ENCODE measurements at places on chromosomes 16 and 17. TPM values are rescaled to one million over a fixed set of nuclear protein-coding genes. Genes with fewer than 3 reads are reported as not detected.

Gene KRTAP3-2
- not detected for total RNA-seq

Gene PPP1R9B
- total RNA-seq: 24.9 TPM

Gene NACA2
- total RNA-seq: not detected

DNA sequence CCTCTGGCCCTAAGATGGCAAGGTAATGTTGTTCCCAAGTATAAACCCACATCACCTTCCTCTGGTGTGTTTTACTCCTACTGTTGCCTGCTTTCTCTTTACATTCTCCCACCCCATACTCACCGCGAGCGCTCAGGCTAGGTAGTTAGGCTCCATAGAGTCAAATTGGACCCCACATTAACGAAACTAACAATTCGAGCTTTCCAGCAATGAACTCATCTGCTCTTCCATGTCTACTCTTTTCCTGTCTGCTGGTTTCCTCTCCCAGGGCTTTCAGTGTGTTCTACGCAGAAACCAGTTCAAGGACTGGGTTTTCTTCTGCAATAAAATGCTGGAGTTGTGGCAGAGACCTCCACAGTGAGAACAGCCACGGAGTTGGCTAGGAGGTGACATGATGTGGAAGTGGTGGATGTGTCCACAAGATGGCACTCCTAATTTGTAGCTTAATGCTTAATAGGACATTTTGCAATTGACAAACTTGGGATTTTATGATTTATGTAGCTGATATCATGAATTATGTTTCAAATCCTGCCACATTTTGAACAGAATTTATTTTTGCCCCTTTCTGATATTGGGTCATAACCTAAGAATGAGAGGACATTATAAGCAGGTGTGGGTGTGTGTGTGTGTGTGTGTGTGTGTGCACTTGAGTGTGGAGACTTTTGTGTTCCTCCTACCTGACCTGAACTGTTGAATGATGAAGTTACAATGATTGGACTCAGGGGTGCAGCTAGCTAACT, 2.2 kb upstream of the UQCRC2 start:
- no peak for DNase-seq
- H3K4me3 ChIP-seq: no peak overlapping the region
- no peaks in the 10 kb centered on the region for H3K36me3 ChIP-seq
- no peak overlapping the region for H3K27ac ChIP-seq
- peaks cover 29% of the 10 kb centered on the region for H3K4me1 ChIP-seq

Gene ZNF597
- 1.0 TPM for total RNA-seq

DNA sequence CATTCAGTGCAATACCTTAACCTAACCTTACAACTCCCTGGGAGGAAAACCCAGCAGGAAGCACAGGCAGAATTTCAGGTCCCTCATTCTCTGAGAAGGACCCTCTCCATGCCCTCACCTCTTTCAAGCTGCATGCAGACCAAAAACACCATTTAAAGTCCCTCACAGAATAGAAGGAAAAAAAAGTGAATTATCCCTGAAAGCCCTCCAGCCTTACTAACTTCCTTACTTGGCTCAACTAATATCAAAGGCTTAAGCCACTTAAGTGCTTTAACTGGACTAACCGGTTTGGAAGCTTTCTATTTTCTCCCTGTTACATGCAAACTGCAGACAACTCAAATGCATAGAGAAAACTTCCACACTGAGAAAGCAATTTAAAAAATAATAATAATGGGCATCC, 60.5 kb downstream of the ADAMTS18 start:
- H3K36me3 ChIP-seq: no peaks in the 10 kb centered on the region
- H3K4me3 ChIP-seq: no peak overlapping the region
- H3K27me3 ChIP-seq: peaks cover 51% of the 10 kb centered on the region
- peaks cover 15% of the 10 kb centered on the region for H3K4me1 ChIP-seq
- no peak overlapping the region for H3K27ac ChIP-seq

- H3K27me3 ChIP-seq: no peaks in the 10 kb centered on the region
- DNase-seq: no peak
- H3K36me3 ChIP-seq: peaks cover 96% of the 10 kb centered on the region
- no peak overlapping the region for H3K4me3 ChIP-seq
Observed at GRCh38 chr17:18975597-18975996, 23.6 kb downstream of the SLC5A10 start.

GRCh38 chr17:36592316-36592715, 637 bp downstream of the DHRS11 start:
- H3K4me3 ChIP-seq: peak overlapping the region; percentile 76
- no peak for DNase-seq
- H3K4me1 ChIP-seq: peaks cover 36% of the 10 kb centered on the region
- peak overlapping the region; percentile 80 for H3K27ac ChIP-seq

DNA sequence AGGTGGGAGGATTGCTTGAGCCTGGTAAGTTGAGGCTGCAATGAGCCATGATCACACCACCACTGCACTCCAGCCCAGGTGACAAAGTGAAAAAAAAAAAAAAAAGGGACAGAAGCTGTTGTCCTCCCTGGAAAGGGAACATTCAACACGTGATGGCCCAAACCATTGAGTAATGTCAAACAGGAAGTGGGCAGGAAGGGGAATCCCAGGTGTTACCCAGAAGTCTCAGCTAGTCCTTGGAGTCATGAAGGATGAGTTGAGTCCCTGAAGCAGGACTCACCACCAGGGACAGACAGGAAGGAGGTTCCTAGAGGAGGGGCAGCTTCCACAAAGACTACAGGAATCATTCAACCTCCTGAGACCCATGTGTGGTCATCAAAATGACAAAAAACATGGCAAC, 19.8 kb upstream of the CMIP start:
- no peak overlapping the region for H3K4me3 ChIP-seq
- H3K27me3 ChIP-seq: no peaks in the 10 kb centered on the region
- no peak for DNase-seq

GRCh38 chr17:72978593-72979218, 113.8 kb downstream of the SLC39A11 start:
- H3K27me3 ChIP-seq: no peaks in the 10 kb centered on the region
- no peak for DNase-seq
- H3K36me3 ChIP-seq: no peaks in the 10 kb centered on the region

- no peak overlapping the region for H3K4me3 ChIP-seq
- DNase-seq: no peak
- no peaks in the 10 kb centered on the region for H3K36me3 ChIP-seq
- no peaks in the 10 kb centered on the region for H3K4me1 ChIP-seq
- H3K27me3 ChIP-seq: no peaks in the 10 kb centered on the region
Observed at GRCh38 chr16:844638-845350, 44.3 kb upstream of the GNG13 start.

Gene KRT27
- total RNA-seq: not detected

DNA sequence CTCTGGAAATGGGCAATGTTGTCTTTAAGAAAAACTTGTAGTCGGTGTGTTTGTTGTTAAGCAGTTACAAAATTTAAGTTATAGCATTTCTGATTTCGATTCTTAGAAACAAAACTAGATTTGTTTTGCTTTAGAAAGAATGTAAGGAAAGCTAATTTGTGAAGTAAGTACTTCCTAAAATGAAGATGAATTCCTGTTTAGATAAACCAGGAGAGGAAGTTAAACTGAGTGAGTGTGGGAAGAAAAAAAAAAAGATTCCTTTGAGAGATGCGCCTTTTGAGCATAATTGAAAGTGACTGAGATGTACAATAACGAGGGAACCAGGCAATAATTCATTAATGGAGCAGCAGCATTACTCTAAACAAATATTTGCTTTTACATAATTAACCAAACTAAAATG, 52.4 kb upstream of the ALOX12 start:
- H3K36me3 ChIP-seq: no peaks in the 10 kb centered on the region
- DNase-seq: no peak
- H3K4me1 ChIP-seq: no peaks in the 10 kb centered on the region
- H3K27me3 ChIP-seq: no peaks in the 10 kb centered on the region

DNA sequence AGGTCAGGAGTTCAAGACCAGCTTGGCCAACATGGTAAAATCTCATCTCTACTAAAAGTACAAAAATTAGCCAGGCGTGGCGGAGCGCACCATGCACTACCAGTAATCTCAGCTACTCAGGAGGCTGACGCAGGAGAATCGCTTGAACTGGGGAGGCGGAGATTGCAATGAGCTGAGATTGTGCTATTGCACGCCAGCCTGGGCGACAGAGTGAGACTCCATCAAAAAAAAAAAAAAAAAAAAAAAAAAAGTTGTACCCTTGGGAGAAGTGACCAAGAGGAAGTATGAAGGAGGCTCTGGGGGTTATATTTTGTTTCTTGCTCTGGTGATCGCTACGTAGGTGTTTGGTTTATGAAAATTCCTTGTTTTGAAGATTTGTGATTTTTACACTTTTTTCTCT, 66.3 kb downstream of the LITAF start:
- no peaks in the 10 kb centered on the region for H3K4me1 ChIP-seq
- no peak overlapping the region for H3K4me3 ChIP-seq
- no peak overlapping the region for H3K27ac ChIP-seq

DNA sequence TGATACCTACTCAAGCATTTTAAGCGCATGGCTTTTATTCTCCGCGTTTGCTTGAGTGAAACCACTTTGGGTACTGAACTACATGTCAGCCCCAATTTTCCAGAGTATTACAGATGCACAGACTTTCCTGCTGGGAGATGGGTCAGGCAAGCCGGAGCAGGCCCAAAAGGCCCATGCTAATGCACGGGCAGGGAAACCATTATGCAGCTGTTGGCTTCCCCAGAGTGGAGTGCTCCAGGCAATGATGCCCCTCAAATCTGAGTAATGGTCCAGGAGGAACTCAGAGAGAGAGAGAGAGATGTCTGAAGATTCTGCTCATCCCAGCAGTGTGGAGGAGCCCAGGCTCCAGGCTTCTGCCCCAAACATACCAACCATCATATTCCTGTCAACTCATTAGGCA, 80.2 kb downstream of the CDH11 start:
- no peak for DNase-seq
- H3K27ac ChIP-seq: no peak overlapping the region
- no peaks in the 10 kb centered on the region for H3K36me3 ChIP-seq
- H3K27me3 ChIP-seq: no peaks in the 10 kb centered on the region

Gene CDR2L
- 7.2 TPM for total RNA-seq

Gene GAS7
- total RNA-seq: 16.8 TPM

GRCh38 chr16:58393138-58393504, 850 bp downstream of the GINS3 start:
- H3K4me3 ChIP-seq: peak overlapping the region; percentile 89
- H3K4me1 ChIP-seq: peaks cover 7% of the 10 kb centered on the region
- DNase-seq: no peak
- peak overlapping the region; percentile 93 for H3K27ac ChIP-seq
- H3K36me3 ChIP-seq: no peaks in the 10 kb centered on the region

Gene TERB1
- total RNA-seq: not detected

Gene ECI1
- total RNA-seq: 38.6 TPM

DNA sequence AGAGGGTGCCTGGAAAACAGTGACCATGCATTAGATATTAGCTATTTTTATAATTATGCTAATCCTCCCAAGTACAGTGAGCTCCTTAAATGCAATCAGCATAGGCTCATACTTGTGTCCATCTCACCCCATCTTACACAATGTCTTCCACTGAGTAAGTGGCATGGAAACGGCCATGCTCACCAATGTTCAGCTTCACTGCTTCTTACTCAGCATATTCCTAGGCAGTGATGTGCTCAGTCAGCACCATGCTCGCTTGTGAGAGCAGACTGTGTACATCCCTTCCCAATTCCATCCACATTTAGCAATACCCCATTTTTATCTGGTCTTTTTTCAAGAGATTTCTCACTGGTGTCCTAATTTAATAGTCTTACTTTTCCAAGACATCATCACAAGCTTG, 454.8 kb upstream of the SOX9 start:
- H3K4me1 ChIP-seq: no peaks in the 10 kb centered on the region
- no peaks in the 10 kb centered on the region for H3K36me3 ChIP-seq
- no peaks in the 10 kb centered on the region for H3K27me3 ChIP-seq
- DNase-seq: no peak

Gene HP
- 1.0 TPM for total RNA-seq

- DNase-seq: no peak
- peaks cover 69% of the 10 kb centered on the region for H3K4me1 ChIP-seq
- peaks cover 3% of the 10 kb centered on the region for H3K27me3 ChIP-seq
- H3K27ac ChIP-seq: peak overlapping the region; percentile 92
- no peaks in the 10 kb centered on the region for H3K36me3 ChIP-seq
- H3K4me3 ChIP-seq: peak overlapping the region; percentile 58
Observed at GRCh38 chr16:65120831-65121721, 787 bp downstream of the CDH11 start.

GRCh38 chr16:23504453-23505179, 5.7 kb downstream of the GGA2 start:
- no peaks in the 10 kb centered on the region for H3K27me3 ChIP-seq
- H3K27ac ChIP-seq: peak overlapping the region; percentile 89
- H3K36me3 ChIP-seq: no peaks in the 10 kb centered on the region
- H3K4me1 ChIP-seq: peaks cover 67% of the 10 kb centered on the region
- no peak for DNase-seq

Gene LMF1
- 25.4 TPM for total RNA-seq

- peak overlapping the region; percentile 6 for H3K27ac ChIP-seq
- no peak for DNase-seq
- peaks cover 71% of the 10 kb centered on the region for H3K4me1 ChIP-seq
- no peaks in the 10 kb centered on the region for H3K27me3 ChIP-seq
- peaks cover 7% of the 10 kb centered on the region for H3K36me3 ChIP-seq
Observed at GRCh38 chr17:38877130-38877851, 7.4 kb downstream of the LASP1 start.

Gene SLFN13
- total RNA-seq: 5.2 TPM

GRCh38 chr17:46788796-46789195, 29.7 kb downstream of the WNT3 start:
- H3K27me3 ChIP-seq: no peaks in the 10 kb centered on the region
- H3K4me3 ChIP-seq: no peak overlapping the region
- DNase-seq: no peak
- H3K36me3 ChIP-seq: no peaks in the 10 kb centered on the region
- no peak overlapping the region for H3K27ac ChIP-seq
- no peaks in the 10 kb centered on the region for H3K4me1 ChIP-seq

Gene ASPHD1
- 0.32 TPM for total RNA-seq

Gene KLHL10
- total RNA-seq: not detected

Gene CDH3
- 192 TPM for total RNA-seq

Gene OTOA
- total RNA-seq: 0.11 TPM

Gene PITPNM3
- 23.4 TPM for total RNA-seq

GRCh38 chr17:77869665-77870132, 88.8 kb upstream of the TNRC6C start:
- no peaks in the 10 kb centered on the region for H3K27me3 ChIP-seq
- H3K36me3 ChIP-seq: no peaks in the 10 kb centered on the region
- DNase-seq: no peak
- no peak overlapping the region for H3K4me3 ChIP-seq
- H3K27ac ChIP-seq: no peak overlapping the region

DNA sequence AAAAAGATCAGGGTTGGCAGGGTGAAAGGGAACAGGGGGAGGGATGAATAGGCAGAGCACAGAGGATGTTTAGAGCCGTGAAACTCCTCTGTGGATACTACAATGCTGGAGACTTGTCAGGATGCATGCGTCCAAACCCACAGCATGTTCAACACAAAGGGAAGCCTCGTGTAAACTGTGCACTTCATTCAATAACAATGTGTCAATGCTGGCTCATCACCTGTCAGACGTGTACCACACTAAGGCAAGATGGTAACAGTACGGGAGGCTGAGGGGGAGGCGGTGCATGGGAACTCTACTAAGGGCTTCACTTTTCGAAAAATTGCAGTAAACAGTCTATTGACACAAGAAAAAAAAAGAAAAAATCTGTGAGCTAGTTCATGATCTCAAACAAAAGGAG, 63.7 kb downstream of the C16orf95 start:
- no peak overlapping the region for H3K27ac ChIP-seq
- no peak for DNase-seq
- H3K4me3 ChIP-seq: no peak overlapping the region
- H3K36me3 ChIP-seq: no peaks in the 10 kb centered on the region
- H3K4me1 ChIP-seq: no peaks in the 10 kb centered on the region
- peaks cover 8% of the 10 kb centered on the region for H3K27me3 ChIP-seq

Data from esophagus squamous epithelium (tissue), 5 donors.